Subcutaneous preadipocyte (primary cell): ENCODE measurements at places on chromosomes 3 and 15. TPM values are rescaled to one million over a fixed set of nuclear protein-coding genes. Genes with fewer than 3 reads are reported as not detected.

INTS14 gene
- 32.3 TPM in 2 replicates for total RNA-seq

SEMA3B gene
- 0.59 and 0.73 TPM in 2 replicates for total RNA-seq

CYP8B1 gene
- total RNA-seq, result not detected in 2 replicates

LOXL1 gene
- total RNA-seq, result 84.8 and 93.0 TPM in 2 replicates

SIDT1 gene
- under 0.01 TPM in 1 of 2 replicates, not detected in the other for total RNA-seq

SH3GL3 gene
- under 0.01 and 0.20 TPM in 2 replicates for total RNA-seq

OXTR gene
- 0.73 and 0.98 TPM in 2 replicates for total RNA-seq

SMCO1 gene
- under 0.01 TPM in 1 of 2 replicates, not detected in the other for total RNA-seq
